ENCODE measurements at places on chromosomes 3 and 15. TPM values are rescaled to one million over a fixed set of nuclear protein-coding genes. Genes with fewer than 3 reads are reported as not detected.

Gene PLS1
- 5.3 TPM for total RNA-seq

Gene OXSM
- total RNA-seq: 10.0 TPM

Gene ZNF197
- 7.7 TPM for total RNA-seq

Gene FETUB
- not detected for total RNA-seq

Gene POLQ
- total RNA-seq: 20.1 TPM

Gene OR5K2
- total RNA-seq: not detected

Gene DUOX2
- not detected for total RNA-seq

DNA sequence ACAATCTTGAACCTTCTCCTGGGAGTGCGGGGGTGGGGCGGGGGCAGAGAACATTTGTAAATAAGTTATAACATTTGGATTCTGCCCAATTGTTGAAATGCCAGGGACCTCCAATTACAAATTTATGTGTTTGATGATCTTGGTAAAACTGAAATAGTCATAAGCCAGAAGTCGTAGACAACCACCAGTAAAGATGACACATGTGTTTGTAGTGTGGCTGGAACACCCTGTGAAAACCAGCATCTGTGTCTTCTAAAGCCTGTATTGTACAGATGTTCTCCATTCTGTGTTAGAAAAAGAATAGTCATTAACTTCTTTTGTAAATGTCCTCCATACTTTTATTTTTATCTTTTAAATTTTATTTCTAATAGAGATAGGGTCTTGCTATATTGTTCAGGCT is 61.8 kb downstream of the ARIH1 start:
- DNase-seq: no peak

DNA sequence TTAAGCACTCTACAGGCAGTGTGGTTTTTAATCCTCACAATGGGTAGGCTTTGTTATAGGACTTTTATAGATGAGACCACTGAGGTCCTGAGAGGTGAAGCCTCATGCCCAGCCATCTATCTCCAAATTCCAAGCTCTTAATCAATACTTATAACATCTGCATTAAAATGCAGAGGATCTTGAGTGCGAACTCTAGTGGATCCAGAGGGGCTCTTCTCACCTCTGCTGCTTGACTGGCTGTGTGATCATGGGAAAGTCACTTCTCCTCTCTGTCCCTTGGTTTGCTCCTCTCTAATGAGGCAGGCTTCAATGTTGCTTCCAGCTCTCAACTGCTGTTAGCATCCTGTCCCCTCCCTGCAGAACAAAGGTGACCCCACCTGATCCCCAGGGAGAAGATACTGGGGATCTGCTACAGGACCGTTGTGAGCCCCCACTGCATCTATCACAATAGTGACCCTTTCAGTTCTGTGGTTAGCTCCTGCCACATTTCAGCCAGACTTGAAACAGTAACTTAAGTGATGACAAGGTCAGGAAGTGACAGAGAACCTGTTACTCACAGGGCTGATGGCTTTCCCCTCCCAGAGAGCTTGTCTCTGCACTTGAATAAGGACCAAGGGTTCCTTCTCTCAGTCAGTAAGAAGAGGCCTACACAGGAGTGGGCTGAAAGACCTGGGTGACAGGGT is 1.3 kb downstream of the SLC27A2 start:
- DNase-seq: peak; percentile 74

GRCh38 chr15:34362047-34362773 is 4.8 kb downstream of the LPCAT4 start:
- no peak for DNase-seq

GRCh38 chr3:78690766-78691165 is 1077.0 kb downstream of the ROBO1 start:
- DNase-seq: no peak

GRCh38 chr3:172859041-172859440 is 108.5 kb downstream of the ECT2 start:
- DNase-seq: no peak

- no peak for DNase-seq
Measured at GRCh38 chr3:72628065-72628464, 220.2 kb downstream of the SHQ1 start.

DNA sequence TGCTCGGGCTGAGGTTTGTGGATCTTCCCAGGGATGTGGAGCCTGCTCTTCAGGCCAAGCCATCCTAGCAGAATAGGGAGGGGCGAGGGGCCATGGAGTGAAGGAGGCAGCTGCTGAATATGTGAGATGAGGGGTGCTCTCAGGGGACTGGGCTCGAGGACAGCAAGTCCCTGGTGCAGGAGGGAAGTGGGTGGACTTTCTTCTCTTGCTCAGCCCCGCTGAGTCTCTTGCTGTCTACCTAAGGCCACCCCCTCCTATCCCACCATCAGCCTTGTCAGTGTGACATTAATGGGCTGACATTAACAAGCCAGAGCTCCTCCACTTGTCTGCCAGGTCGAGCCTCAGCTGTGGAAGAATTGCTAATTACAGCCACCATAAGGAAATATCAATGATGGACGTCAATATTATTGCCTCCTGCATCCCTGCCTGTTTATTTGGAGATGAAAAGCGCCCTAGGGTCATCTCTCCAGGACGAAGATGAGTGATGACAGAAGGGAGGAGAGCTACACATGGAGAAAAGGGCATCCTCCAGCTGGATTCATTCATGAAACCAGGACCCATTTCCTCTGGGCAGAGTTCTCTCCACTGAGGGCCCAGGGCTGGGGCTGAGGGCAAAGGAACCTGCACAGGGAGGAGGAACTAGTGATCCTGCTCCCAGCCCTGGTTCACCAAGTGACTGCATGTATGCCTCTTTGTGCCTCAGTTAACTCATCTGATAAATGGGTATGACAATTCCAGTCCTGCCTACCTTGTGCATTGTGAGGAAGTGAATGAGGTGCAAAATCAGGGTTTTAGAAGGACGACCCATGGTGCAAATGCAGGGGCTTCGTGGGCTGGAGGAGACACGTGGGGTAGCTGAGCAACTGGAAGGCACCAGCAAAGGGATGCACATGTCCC is 34.9 kb upstream of the LINGO1 start:
- no peak for DNase-seq

DNA sequence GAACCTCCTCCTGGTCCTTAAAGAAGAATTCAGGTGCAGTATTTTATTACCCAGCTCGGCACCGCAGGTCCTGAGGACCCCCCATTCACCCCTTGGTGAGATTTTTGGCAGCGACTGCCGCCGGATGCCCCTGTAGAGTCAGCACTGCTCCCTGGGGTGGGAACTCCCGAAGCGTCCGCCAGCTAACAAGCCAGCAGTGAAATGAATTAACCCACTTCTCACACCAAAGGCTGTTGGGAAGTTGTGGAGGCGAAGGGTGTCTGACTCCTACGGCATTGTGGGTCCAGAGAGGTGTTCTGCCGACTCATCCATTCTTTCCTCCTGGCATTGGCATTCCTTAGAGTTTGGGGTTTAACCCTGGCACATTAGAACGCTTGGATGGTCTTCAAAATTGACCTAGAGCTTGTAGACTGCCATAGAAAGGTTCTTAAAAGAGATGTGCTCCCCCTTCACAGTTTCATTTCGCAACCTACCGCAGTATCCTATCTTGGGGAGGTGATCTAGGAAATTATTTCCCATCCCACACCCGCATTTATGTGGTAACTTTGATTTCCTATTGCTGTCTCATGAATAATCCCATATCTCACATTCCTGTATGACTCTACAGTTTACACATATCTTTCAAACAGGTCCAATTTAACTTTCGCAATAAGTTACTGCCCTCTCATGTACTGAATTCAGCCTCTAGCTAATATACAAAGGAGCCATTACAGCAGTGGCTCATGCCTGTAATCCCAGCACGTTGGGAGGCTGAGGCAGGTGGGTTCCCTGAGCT is 879 bp upstream of the EIF5A2 start:
- DNase-seq: no peak

DNA sequence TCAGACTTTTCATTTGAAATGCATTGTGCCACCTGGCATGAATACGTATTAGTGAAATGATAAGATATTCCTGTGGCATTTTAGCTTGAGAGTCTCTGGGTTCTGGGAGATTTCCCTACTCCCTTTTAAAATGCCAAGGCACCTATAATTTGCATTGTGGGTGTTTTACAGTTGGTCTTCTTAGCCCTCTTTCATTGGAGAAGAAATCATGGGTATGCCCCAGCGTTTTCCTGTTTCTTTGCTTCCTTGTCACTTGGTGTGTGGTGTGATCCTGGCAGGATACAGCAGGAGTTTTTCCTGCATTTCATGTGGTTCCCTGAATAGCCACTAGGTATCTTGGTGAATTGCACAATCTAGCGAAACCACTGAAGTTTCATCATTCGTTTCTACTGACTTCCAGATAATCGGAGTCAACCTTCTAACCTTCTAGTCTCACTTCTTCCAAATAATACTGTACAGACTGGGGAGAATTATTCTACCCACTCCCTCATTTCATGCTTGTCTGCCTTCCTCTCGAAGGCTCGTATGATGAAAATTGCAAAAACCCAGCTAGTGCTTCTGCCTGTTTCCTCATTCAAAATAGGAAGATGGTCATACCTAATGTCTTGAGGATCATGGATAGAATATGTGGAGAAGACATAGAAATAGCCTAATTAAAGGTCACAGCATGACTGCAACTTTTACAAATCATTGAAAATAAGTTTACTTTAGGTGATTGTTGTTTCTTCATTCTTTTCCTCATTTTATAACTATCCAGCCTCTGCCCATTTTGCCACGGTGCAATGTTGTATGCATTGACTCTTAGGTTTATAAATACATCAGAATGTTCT is 2.6 kb downstream of the BHLHE40 start:
- DNase-seq: no peak

GRCh38 chr15:81478354-81478753 is 104.3 kb upstream of the TMC3 start:
- no peak for DNase-seq

GRCh38 chr15:59825901-59826300 is 136.8 kb upstream of the BNIP2 start:
- no peak for DNase-seq

- peak; percentile 97 for DNase-seq
Measured at GRCh38 chr15:90838139-90838538, 30.2 kb upstream of the FURIN start.

DNA sequence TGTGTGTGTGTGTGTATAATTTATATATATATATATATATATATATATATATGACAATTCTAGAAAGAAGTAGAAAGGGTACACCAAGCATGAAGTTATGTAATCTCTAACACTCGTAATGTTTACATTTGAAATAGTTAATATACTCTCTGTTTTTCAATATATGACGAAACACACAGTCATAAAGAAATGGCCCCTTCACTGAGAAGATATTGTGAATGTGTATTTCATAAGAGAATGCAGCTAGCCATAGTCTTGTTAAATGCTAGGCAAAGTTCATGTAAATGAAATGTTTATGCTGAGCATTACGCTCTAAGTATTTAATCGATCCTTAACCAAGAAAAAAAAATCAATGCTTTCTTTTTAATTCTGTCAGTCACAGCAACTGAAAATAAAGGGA is 154.7 kb upstream of the TSPAN3 start:
- DNase-seq: no peak

DNA sequence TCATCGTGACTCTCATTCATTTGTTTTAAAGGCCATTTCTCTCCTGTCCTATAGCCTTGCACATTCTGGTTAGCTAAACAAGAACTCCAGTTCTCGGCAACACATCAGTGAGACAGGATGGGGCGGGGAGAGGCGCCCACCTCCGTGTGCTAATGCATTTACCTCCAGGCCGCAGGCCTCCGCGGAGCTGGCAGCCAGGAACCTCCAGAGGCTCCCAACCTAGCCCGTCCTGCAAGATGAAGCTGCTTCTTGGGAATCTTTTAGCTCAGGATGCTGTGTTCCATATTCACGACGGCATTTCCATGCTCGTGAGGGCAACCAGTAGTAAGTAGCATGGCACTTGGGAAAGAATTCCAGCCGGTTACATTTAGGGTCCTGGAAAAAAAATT is 47.9 kb downstream of the RGMA start:
- no peak for DNase-seq

DNA sequence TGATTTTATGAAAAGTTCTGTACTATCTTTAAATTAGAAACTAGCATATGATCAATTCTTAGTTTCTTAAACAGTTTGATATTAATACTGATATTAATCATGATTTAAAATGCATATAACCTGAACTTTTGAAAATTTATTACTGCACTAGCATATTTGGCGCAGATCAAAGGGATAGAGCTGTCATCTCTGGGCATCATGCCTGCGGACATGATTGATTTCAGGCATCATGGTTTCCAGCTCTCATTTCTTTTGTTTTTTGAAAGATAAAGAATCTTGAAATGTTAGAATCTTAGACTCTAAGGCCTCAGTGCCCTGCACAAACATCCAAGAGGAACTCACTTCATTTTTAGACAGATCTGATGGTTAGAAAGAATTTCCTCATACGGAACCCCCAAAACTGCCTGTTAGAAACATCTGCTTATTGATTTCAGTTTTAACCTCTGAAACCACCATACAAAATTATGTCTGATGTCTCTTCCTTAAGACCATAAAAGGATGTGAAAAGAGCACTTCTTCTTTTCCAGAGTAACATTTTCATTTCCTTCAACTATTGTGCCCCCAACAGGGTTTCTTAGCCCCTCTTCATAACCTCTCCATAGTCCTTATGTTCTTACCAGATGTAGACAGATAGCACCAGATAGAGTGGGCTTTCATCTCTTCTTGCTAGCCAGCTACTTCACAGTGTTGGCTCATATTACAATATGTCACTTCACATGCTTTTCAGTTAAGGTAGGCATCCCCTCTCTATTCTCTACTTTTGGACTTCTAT is 110.8 kb downstream of the BBX start:
- DNase-seq: peak; percentile 15

DNA sequence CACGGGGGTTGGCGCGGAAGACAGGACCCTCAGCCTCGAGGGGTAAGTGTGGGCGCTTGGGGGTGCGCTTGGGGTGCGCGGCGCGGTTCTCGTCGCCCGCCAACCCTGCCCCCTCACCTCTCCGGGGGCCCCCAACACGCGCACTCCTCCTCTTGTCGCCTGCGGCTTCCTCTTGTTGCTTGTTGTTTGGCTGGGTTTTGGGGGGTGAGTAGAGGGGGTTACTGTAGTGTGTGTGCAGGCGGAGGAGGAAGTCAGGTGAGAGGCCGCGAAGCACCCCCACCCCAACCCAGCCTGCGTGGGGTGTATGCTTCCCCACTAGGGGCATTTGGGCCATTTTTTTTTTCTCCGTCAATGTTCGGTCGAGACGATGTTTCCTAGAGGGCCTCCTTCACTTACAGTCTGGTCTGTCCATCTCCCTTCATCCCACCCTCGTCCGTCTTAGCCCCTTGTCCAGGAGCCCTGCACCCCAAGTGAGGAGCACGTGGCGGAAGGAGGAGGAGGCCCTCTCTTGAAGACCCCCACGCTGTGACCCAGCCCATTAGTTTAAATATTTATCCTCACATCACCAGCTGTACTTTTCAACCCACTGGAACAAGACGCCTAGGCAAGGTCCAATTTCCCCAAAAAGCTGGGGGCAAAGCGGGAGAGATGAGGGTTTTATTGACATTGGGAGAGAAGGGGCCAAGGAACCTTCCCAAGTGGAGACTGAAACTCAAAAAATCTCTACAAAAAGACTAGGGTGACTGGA is 20.4 kb upstream of the SATB1 start:
- DNase-seq: peak; percentile 72
